C1 segment of cervical spinal cord (tissue), 14 donors: ENCODE measurements at places on chromosomes 4 and X.
A peak's percentile ranks its signal among the peaks of the same experiment; 100 is the strongest.

DNA sequence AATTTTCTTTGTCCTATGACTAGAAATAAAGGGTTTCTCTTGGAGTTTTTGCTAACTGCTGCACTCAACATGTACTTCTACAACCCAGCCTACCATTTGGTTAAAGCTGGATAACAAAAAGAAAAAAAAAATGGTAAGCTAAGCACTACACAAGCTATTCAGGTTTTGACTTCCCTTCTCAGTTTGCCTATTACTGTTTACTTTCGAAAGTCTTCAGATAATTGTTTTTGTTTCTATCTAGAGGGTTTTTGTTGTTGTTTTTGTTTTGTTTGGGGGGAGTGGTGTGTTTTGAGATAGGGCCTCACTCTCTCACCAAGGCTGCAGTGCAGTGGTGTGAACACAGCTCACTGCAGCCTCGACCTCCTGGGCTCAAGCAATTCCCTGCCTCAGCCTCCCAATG is 46.6 kb downstream of the CLOCK start:
- DNase-seq = no peak

DNA sequence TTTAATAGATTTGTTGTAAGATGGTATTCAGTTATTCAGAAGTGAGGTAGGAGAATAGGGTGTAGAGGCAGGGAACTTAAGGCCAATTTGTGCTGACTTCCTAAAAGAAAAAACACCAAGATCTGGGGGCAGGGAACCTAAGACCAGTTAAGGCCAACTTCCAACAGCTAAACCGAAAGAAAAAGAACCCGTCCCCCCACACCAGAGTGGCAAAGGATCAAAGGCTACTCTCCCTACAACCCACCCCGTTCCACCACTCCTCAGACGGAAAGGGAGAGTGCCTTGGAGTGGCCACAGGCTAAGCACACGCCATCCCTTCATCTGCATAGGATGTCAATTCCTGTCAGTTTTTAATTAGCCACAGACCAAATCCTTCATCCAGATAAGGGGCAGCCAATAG is 3.7 kb upstream of the ZNF718 start:
- DNase-seq = no peak

DNA sequence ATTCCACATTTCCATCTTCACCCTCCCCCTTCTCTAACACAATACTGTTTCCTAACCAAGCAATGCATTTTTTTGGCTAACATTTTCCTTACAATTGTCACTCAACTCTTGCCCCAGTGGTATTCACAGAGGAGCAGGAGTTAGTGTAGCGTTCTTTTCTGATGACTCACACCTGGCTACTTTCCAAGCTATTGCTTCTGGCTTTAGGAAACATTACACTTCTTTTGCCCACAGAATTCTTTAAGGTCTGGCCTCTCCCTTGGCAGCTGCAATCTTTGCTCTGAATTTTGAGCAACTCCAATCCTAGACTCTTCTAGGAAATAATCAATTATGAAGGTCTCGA is 27.5 kb upstream of the PDGFC start:
- no peak for DNase-seq

GRCh38 chrX:97260679-97261078 is 377.0 kb downstream of the RPA4 start:
- no peak for DNase-seq

GRCh38 chrX:53133400-53133799 is 39.5 kb downstream of the KANTR start:
- DNase-seq = no peak

GRCh38 chrX:11702965-11703631 is 37.4 kb upstream of the ARHGAP6 start:
- no peak for DNase-seq

- DNase-seq = no peak
These were observed 750.5 kb upstream of the POU3F4 start for GRCh38 chrX:82757614-82758013.

GRCh38 chrX:81377329-81377728 is 175.4 kb downstream of the SH3BGRL start:
- no peak for DNase-seq

DNA sequence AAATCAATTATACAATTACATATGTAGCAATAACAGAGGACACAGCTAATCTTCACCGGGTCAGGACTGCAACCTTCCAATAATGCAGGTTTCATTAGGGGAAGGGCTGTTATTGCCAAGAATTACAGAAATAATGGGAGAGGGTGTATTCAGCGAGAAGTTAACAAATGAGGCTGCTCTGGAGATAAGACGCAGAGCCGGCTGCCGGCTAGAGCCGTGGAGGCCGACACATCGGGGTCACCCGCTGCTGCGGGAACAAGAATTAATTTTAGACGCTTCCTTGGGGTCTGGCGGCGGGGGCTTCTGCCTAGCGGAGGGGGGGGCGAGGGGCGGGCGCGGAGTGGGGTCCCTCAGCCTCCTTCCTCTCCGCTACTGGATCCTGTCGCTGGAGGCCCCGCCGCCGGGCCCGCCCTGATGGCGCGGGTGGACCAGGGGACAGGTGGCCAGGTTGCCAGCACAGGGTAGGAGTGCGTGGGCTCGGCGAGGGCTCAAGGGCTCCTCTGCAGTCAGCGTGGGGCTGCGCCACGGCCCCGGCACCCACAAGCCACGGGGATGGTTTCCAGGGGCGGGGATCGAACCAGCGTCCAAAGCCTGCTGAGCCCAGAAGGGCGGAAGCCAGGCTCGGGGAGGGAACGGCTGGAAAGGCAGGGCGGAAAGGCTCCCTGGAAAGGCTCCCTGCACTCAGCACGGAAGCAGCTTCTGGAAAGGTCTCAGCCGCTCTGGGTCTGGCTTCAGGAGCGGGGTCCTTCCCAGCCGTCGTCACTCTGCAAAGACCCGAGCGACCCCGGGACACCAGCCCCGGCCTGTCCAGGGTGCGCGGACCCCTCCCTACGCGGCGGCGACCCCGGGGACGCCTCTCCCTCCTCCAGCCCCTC is 113.8 kb upstream of the NKX1-1 start:
- DNase-seq = no peak

DNA sequence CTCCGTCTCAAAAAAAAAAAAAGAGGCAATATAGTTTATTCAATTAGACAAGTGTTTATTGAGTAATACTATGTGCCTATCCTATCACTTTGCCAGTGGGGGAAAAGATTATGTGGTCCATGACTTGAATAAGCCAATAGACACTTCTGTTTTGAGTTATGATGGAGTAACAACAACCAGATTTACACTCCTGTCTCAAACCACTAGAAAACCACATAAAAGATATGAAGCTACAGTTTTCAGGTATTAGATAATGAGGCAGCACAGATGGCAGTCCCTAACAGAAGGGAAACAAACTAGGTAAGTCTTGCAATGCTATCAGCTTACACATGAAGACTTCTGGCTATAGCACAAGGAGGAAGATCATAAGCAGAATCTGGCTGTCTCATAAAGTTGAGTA is 22.5 kb downstream of the NFXL1 start:
- DNase-seq = no peak

DNA sequence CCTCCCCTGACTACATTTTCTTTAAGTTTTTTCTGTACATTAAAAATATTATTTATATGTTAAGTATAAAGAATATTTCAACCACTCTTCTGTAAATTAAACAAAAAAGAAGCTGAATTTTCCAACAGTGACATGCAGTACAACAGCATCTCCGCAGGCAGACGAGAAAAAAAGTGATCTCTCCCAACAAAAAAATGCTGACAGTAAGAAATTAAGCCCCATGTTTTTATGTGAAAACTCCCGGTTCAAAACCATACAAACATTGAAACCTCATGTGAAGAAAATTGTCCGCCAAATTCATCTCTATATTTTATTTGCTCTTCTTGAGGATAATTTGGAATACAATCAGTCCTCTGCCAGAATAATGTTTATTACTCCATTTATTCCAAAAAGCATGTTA is 20.1 kb upstream of the CD99 start:
- DNase-seq = no peak

DNA sequence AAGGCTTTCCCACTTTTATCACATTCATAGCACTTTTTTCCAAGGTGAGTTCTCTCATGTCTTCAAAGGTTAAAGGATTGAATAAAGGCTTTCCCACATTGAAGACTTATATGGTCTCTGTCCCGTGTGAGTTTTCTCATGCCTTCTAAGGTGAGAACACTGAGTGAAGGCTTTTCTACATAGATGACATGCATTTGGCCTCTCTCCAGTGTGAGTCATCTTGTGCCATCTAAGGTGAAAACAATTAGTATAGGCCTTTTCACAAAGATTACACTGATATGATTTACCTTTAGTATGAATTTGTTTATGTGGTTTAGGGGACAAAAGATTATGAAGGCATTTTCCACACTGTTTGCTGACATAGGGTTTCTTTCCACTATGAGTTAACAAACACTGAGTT is 21.2 kb downstream of the USP17L30 start:
- DNase-seq = no peak

DNA sequence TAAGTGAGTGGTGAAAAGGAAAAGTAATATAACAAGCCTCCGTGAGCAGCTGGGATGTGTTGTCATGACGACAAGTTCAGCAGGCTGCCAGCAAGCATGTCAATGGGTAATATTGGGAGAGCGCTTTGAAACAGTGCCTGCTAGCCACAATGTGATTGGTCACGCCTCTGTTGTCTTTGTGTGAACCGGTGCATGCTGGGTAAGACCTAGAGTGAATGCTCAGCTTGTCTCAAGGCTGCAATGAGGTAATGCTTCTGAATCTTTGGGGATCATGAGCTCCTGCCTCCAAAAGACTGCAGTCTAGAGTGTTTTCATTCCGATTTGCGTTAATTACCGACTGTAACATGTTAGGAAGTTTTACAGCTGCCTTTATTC is 54.9 kb downstream of the STOX2 start:
- peak; percentile 92 for DNase-seq

- DNase-seq = no peak
These were observed 203.0 kb upstream of the GEMIN8 start for GRCh38 chrX:14232688-14233087.

- no peak for DNase-seq
These were observed 72.5 kb downstream of the JADE3 start for GRCh38 chrX:46984705-46985104.

DNA sequence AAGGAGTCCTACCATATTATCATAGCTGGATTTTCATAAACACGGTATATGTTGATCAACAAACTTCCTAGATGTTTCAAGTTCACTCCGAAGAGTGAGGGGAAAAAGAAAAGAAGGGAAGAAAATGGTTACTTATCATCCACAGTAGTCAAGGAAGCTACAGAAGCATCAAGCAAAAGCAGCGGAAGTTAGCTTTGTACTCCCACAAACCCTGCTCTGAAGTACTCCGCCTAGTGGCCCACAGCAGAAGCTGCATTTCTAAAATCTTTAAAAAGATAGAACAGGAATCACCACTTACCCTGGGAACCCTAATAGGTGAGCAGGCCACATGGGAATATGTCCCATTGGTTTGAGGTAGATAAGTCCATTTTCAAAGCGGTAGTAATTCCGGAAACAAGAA is 28.5 kb upstream of the FRG1 start:
- DNase-seq = no peak

- DNase-seq = no peak
These were observed 34.4 kb downstream of the NFKB1 start for GRCh38 chr4:102535398-102536082.

GRCh38 chrX:43564953-43565352 is 91.1 kb upstream of the MAOA start:
- DNase-seq = no peak

- no peak for DNase-seq
These were observed 8.2 kb downstream of the AREG start for GRCh38 chr4:74453037-74453635.

DNA sequence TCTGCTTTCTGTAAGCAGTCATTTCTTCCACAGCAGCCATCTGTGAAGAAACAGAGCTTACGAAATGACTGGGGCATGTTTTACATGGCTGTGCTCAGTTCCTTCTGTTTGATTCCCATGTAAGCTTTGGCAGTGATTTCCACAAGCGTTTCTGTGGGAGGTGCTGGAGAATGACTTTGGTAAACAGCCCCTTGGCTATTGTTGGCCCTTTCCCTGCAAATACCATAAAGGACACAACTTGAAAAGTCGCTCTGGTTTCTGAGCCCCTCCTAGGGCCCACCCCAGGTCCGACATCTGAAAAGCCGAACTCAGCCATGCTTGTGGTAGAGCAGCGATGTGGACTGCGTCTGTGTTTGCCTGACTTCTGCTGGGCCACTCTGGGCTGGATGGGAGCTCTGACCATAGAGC is 3.7 kb downstream of the LIMCH1 start:
- no peak for DNase-seq

DNA sequence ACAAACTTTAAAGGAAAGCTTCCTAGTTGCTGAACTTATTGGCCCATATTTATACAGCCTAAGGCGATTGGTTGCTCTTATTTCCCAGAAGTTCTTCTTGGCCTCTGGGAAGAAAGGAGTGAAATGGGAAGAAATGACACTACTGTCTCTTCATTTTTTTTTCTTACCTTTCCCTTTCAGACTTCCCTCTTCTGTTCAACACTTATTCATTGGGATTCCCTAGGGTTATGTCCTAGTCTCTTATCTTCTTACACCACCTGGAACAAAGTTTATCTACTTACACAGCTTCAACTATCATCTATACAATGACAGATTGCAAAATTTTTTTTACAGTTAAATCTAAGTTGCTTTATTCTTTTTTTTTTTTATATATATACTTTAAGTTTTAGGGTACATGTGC is 68.0 kb downstream of the SNX12 start:
- no peak for DNase-seq
